ENCODE measurements at places on chromosomes 2 and 18.

DNA sequence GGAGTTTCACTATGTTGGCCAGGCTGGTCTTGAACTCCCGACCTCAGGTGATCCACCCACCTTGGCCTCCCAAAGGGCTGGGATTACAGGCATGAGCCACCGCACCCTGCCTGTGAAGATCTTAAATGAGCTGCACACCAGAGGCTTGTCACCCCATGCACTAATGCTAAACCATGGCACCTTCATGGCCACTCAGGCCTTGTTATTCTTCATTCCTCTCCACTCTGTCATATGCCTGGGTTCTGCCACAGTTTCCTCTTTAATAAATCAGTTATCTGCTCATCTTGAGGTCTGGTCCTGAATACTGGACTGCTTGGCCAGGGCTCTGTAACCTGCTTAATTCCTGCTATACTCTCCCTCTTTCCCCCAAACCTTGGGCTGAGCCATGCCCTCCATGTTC lies 303.9 kb upstream of the FBXO11 start:
- DNase-seq: no peak

DNA sequence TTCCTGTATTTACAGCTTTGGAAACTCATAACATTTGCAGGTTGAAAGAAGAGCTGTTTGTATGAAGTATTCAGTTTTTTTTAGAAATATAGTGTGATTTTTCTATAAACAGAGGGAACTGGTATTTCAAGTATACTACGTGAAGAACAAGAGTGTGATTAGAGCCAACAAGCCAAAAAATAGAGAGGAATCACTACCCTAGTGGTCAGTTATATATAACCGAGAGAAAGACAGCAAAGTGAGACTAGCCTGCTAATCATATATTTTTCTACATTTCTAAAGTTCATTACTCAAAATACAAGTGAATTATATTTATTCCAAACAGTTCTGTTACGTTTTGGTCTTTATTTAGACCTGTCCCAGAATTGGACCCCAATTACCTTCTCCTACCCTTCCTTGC lies 444.8 kb upstream of the NRP2 start:
- no peak for DNase-seq

DNA sequence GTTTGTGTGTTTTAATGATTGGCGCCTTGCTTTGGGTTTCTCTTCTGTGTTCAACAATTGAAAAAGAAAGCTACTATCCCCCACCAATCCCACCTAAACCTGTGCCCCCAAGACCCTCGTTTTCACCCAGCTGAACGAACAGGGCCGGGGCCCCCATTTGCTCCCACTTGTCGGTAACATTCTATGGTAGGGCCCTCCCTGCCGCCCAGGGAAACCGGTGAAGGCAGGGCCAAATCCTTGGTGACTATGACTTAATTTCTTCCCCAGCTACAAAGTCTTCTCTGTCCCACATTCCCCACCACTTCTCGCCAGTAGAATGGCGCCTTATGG lies 598 bp upstream of the SNRNP200 start:
- DNase-seq: no peak

- DNase-seq: no peak
Observed at GRCh38 chr2:4745056-4745991, 946.9 kb upstream of the SOX11 start.

GRCh38 chr2:29272311-29272710 lies 157.1 kb downstream of the CLIP4 start:
- no peak for DNase-seq

DNA sequence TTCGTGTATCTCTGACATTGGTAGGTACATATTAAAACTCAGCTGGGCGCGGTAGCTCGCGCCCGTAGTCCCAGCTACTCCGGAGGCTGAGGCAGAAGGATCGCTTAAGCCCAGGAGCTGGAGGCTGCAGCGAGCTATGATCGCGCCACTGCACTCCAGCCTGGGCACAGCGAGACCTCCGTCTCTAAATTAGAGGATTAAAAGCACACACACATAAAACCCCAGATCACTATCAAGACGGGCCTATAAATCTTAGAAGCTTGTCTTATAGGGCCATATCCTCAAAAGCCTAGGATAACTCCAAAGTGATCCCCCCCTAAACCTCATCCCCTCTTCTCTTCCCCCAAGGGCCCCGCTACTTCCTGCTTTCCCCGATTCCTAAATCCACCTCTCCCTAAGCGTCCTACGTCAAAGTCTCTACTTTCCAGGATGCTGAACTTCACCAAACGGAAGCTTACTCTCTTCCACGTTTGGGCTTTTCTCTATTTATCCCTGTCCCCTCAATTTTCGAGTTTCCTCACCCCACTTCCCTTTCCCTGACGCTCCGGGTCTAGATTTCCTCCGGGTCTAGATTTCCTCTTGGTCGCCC lies 707 bp downstream of the KRCC1 start:
- DNase-seq: no peak

GRCh38 chr2:124898827-124899226 lies 873.7 kb downstream of the CNTNAP5 start:
- DNase-seq: no peak

DNA sequence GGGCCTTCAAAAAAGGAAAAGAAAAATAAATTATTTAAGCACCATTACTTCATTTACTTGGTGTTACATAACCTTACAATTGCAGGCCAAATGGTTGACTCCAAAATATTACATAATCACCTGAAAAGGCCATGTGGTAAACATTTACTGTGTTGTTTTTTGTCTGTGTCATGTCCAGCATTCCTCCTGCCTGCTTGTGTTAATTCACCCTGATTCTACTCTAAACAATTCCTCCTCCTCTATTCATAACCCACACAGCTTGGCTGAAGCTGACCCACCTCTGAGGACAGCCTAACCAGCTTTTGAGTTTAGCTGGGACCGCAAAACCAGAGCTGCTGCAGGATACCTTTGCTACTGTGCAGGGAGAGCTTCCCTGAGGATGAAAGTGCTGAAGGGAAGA lies 35.4 kb downstream of the TMX3 start:
- DNase-seq: no peak
